ENCODE measurements at places on chromosomes 7 and 10.

DNA sequence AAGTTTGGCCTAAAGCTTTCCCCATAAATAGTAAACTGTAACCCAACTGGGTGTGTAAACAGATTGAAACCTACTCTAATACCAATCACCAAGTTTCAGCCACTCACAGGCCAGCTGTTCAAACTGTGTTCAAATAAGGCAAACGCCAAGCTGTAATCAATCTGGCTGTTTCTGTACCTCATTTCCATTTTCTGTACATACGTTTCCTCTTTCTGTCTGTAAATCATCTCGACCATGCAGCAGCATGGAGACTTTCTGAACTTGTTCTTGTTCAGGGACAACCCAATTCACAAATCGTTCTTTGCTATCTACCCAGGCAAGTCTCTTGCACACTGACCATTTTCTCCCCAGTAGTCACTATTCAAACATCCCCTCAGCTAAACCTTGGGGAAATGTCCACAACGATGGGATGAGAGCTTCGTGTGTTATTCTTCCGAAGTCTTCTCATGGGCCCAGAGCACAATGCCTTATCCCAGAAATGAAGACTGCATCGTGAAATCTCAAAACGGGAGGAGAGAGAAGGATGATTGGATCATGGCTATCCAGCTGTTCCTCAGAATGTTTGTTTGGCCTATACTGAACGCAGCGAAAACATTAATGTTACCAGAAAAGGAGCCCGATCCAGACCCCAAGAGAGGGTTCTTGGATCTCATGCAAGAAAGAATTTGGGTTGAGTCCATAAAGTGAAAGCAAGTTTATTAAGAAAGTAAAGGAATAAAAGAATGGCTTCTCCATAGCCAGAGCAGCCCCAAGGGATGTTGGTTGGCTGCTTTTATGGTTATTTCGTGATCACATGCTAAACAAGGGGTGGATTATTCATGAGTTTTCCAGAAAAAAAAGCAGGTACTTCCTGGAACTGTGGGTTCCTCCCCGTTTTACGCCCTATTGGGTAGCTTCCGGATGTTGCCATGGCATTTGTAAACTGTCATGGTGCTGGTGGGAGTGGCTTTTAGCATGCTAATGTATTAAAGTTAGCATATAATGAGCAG is 86.2 kb downstream of the SLC16A9 start:
- DNase-seq: no peak

GRCh38 chr10:84356928-84357327 is 28.5 kb downstream of the CCSER2 start:
- DNase-seq: no peak

- DNase-seq: no peak
These were observed 103.0 kb downstream of the OAT start for GRCh38 chr10:124315591-124316270.

- no peak for DNase-seq
These were observed 18.3 kb downstream of the GPER1 start for GRCh38 chr7:1106063-1106792.

- DNase-seq: peak; percentile 79
These were observed 7.1 kb upstream of the AMZ1 start for GRCh38 chr7:2680792-2681490.

GRCh38 chr7:136405931-136406777 is 429.0 kb upstream of the MTPN start:
- DNase-seq: peak; percentile 22

- no peak for DNase-seq
These were observed 129.5 kb downstream of the GRM8 start for GRCh38 chr7:127123220-127123619.

GRCh38 chr10:126463286-126463685 is 75.0 kb upstream of the ADAM12 start:
- no peak for DNase-seq

DNA sequence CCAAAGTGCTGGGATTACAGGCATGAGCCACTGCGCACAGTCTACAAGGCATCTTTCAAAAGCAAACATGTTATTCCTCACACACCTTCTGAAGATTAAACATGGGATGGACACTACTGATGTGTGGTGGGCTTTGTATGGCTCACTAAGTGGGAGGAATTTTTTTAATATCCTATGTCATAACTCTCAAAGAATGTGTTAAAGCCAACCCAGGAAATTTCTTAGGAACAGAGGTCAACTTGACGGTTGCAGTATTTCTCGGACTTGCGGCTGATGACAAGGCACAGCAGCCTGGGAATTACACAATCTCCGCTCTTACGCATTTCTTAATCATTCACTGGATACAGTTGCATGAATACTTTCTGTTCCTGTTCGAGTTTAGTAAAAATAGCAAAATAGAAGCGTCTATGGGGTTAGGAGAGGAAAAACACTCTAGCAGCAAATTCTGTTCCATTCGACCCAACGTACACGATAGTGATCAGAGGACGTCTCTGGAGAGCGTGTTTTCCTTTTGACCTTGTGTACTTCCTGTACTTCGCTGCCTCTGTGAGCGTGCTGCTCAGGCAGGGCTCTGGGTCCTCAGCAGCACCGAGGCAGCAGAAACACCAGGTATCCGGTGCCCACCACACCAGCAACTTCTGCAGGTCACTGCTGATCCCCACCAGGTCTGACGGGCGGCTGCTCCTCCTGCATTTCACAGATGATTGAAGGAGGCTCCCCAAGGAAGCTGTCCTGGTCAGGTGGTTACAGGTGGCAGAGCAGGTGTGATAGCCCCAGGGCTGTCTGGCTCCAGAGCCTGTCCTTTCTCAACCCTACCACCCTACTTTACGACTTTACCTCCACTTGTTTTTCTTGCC is 26.4 kb upstream of the SRGN start:
- no peak for DNase-seq

DNA sequence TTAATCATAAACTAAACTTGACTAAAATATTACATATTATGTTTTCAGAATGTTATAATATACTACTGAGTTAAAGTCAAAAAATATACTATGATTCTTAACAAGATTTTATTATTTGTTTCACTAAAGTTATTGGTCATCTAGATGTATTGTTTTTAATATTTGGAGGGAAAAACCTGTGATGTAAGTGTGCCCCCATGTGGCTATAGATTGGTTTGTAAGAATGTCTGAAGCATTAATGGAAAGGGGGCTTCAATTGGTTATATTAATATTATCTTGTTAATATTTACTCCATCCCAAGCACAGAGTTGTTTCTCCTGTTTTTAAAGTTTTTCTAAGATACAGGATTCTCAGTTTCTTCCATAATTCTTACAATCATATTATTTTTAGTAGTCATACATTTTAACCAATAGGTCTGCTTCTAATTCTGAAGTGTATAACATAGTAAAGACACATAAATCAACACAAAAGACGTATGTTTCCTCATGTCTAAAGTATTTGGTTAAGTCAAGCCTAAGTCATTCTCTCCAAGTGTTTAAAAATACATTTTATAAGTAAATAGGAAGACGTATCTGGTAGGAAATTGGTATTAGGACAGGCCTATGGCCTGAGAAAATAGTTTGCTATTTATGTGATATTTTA is 58.0 kb downstream of the GNAT3 start:
- no peak for DNase-seq

- no peak for DNase-seq
These were observed 101.4 kb downstream of the GRM8 start for GRCh38 chr7:127151379-127151778.

GRCh38 chr7:131100357-131101054 is 227.2 kb upstream of the MKLN1 start:
- DNase-seq: no peak

DNA sequence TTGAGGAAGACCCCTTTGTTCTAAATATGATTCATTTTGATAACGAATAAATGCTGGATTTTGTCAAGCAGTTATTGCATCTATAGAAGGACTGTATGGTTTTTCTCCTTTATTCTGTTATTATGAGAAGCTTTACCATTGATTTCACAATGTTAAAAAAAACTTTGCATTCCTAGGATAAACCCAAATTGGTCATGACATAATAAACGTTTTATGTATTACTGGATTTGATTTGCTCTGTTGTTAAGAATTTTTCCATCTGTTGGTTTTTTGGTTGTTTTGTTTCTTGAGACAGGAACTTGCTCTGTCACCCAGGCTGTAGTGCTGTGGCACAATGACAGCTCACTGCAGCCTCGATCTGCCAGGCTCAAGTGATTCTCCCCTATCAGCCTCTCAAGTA is 2.2 kb upstream of the DNA2 start:
- DNase-seq: no peak

DNA sequence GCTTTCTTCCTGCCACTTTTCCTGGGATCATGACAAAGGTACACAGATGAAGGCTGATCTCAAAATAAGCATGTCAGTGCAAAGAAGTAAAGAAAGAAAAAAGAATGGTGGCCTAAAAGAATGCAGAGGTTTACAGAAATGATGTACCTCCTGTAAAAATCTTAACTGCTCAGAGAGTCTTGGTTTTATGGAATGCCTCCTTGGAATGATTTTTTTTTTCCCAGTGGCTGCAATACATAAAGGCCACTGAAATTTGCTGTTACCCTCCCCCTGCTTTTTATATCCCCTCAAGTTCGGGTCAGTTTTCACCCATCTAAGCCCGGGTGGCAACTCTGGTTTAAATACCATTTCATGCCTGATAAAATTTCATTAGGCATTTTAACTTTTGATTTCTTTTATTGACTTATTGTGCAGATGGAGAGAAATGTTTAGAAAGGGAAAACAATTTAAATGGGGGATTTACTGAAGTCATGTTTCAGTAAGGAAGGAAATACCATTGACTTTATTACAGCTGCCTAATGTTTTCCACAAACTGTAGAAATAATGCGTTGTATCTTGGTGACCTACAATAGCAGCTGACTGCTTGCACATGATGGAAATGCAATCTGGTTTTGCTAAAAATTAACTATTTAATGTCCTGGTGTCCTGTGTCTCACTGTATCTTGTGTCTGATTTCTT is 102.5 kb downstream of the SAMD9 start:
- DNase-seq: no peak

DNA sequence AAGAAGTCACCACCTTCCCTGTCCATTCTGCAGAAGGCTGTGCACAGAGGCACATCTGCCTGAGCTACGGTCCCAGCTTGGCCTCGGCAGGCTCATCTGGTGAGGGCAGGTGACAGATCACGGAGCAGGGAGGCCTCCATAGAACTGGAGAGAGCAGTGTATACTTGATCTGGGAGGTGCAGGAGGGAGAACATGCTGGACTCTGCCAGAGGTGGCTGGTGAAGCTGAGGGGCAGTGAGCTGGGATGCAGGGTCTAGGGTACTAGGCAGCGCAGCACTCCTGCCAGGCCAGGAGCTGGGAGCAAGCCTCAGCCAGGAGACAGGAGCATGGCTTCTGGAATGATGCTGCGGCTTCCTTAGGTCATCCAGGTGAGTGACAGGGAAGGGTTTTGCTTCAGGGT is 553.0 kb downstream of the TCERG1L start:
- DNase-seq: no peak

- no peak for DNase-seq
These were observed 52.1 kb downstream of the ST7 start for GRCh38 chr7:117005449-117005848.

DNA sequence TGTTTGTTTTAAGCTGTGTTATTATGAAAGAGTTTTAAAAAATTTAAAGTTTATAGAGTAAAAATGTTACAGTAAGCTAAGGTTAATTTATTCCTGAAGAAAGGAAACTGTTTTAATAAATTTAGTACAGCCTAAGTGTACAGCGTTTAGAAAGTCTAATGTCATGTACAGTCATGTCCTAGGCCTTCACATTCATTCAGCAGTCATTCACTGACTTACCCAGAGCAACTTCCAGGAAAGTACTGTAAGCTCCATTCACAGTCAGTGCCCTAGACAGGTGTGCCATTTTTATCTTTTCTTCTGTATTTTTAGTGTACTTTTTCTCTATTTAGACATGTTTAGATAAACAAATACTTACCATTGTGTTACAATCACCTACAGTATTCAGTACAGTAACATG is 126.8 kb downstream of the TPK1 start:
- no peak for DNase-seq

DNA sequence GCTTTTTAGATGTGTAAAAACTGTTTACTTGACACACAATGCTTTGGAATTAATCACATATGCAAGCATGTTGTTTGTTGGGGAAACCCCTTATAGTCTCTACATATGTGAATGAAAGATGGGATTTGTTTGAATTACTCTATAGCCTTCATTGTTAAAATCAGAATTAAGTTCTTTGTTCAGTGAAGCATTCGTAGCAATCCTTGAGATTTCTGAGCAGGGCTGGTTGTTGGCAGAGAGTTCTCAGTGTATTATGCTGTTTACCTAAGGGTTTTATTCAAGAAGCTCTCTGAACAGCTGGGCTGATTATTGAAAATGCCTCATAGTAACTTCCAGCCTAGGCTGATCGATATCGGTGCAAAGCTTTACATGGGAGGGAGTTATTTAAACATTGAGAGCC is 190.9 kb downstream of the VTI1A start:
- no peak for DNase-seq

DNA sequence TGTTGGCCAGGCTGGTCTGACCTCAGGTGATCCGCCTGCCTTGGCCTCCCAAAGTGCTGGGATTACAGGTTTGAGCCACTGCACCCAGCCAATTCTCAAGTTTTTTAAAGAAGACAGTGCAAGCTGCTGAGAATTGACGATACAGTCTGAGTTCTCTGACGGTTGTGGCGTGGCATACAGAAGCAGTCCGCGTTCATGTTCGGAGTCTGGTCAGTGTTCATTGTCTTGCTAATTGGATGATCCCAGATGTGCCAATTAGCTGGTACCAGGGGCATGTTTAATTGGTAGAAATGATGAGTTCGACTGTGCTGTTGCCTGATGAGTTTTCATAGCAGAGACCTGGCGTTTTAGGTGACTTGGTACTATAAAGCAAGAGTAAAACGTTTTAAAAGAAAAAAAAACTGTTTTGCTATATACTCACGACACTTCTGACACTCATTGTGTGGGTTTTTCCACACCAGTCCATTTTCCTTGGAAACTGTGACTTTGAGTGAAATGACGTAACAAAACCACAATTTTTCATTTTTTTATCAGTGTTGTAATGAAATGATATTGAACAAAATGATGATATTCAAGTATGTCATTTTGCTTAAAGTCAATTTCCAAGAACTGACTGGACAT is 32.3 kb downstream of the CAMK1D start:
- no peak for DNase-seq

- DNase-seq: no peak
These were observed 117.8 kb downstream of the COL28A1 start for GRCh38 chr7:7417851-7418250.

GRCh38 chr7:197413-198335 is 5.3 kb downstream of the FAM20C start:
- DNase-seq: no peak

DNA sequence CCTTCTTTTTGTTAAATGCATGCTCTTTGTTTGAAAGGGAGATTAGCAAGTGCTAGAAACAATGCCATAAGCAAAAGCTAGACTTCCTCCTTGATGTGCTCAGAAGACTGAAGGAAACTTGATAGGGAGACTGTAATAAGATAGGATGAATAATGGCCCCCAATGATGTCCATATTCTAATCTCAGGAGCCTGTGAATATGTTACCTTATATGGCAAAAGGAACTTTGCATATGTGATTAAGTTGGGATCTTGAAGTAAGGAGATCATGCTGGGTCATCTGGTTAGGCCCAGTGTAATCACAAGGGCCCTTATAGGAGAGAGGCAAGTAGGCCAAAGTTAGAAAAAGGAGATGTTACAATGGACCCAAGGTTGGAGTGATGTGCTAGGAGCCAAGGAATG is 13.6 kb upstream of the LIPM start:
- no peak for DNase-seq
